ENCODE measurements at places on chromosomes 12 and 14.
A peak's percentile ranks its signal among the peaks of the same experiment; 100 is the strongest.

DNA sequence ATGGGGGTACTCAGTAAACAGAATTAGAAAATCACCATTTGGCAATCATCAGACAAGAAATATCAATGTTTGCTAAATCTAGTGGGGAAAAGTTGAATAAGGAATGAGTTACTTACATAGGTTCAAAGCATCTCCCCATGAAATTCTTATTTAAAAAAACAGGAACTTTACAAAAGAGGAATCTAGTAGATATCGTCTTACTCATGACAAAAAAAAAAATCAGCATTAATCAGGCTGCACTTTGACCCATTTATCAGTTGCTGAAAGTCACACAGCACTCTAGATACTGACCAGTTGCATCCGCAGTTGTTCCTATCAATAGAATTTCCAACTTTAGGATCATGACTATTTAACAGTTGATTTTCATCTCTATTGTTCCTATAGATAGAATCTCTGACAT, 5.8 kb upstream of the DICER1 start:
- no peak for DNase-seq

GRCh38 chr12:12691549-12691948, 4.4 kb downstream of the GPR19 start:
- DNase-seq, result no peak

DNA sequence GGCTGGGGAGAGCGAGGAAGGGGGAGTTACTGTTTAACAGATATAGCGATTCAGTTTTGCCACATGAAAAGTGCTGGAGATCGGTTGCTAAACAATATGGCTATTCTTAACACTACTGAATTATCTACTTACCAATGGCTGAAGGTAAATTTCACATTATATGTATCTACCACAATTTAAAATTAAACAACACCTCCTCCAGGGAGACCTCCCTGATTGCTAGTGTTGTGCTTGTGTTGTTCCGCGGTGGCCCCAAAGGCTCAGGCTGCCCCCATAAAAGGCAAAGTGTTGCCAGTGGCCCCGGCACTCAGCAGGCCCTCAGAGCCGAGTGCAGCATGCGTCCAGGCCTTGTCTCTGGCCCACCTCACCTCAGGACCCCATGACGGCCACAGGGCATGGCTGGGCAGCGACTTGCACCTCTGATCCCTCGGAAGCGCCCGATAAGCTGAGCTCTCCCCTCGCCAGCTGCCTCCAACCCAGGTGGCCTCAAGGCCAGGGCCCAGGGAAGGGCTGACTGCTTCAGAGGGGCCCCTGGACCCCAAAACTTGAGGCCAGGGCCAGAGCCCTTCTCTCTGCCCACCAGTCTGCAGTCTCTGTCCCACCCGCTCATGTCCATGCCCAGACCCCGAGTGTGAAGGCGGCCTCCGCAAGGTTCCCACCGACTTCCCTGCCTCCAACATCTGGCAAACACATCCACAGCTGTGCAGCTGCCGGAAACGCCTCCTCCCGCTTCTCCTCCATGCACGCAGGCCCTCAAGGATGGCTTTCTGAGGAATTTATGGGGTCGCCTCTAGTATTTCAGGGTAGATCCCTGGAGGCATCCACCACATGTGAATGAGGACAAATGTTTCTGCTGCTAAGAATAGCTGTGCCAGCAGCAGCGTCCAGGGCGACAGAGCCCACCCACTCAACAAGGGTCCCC, 60.0 kb downstream of the NCOR2 start:
- no peak for DNase-seq

GRCh38 chr12:91483471-91483985, 300.9 kb upstream of the DCN start:
- no peak for DNase-seq

GRCh38 chr12:108305991-108306501, 33.1 kb downstream of the CMKLR1 start:
- no peak for DNase-seq

- DNase-seq, result no peak
These were observed 241.9 kb downstream of the PPFIA2 start for GRCh38 chr12:81517296-81517695.

- DNase-seq, result no peak
These were observed 10.4 kb downstream of the TMEM229B start for GRCh38 chr14:67477926-67478799.

DNA sequence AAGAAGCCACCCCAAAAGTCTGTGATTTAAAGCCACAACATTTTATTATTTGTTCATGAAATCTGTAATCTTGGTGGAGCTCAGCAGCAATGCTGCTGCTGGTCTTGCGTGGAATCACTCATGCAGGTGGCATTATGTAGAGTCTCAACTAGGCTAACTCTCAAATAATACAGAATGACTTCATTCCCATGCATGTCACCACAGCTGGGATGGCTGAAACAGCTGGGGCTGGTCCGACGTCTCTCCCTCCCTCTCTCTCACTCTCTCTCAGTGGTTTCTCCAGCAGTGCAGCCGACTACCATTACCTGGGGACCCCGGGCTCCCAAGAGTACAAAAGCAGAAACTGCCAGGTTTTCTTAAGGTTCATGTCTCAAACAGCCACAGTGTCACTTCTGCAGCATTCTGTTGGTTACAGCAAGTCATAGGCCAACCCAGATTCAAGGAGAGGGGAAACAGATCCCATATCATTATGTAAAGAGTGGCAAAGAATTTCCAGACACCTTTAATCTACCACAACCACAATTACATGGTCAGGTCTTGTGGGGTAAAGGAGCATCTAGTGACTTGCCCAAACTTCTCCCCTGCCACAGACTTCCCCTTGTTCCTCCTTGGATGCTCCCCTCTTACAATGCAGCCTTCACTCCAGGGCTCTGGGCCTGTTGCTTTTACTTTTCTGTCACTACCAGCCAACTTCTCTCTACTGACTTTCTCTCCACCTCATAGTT, 192.0 kb upstream of the HMGA2 start:
- DNase-seq, result no peak

GRCh38 chr14:38209572-38210557, 2.2 kb downstream of the SSTR1 start:
- DNase-seq, result peak; percentile 29

DNA sequence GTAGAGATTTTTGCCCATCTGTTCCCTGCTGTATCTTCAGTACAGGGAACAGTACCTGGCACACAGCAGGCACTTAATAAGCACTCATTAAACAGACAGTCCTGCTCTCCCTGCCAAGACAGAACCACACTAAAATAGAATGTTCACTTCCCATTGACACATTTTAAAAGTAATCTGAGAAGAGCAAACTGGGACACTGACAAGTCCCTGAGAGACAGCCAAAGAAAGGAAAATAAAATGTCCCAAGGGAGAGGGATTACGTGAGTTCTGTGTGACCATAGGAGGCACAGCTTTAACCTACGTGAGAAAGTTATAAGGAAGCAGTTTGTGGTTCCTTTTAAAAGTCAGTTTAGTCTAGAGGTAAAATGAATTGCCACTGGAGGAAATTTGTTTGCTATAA, 43.9 kb upstream of the SYCP3 start:
- no peak for DNase-seq

DNA sequence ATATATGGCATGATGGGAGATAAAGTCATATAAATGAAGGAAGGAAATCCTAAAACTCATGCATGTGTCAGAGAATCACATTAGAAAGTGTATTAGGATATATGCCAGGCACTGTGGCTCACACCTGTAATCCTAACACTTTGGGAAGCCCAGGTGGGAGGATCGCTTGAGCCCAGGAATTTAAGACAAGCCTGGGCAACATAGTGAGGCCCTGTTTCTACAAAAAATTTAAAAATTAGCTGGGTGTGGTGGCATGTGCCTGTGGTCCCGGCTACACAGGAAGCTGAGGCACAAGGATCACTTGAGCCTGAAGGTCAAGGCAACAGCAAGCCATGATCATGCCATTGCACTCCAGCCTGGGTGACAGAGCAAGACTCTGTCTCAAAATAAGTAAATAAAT, 130.3 kb upstream of the ARID2 start:
- no peak for DNase-seq

- no peak for DNase-seq
These were observed 8.7 kb downstream of the MMP17 start for GRCh38 chr12:131836714-131837397.

DNA sequence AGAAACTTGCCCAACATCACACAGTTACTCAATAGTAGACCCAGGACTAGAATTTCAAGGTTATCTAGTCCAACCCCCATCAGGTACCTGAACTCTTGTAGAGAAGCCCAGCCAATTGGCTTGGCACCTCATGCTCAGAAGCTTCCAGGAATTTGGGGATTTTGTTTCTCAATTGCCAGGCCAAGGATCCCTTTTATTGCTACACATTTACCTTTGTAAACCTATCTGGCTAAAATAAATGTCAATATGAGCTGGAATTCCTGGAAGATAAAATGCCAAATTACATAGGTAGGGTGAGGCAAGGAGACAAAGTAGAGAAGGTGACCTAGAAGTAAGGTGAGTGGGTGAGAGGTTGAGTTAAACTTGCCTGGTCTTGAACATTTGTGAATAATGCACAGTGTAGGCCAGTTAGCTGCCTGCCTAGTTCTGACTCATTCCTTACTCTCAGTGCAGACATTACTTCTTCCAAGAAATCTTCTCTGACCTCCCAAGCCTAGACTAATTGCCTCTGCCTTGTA, 36.3 kb downstream of the SDR9C7 start:
- no peak for DNase-seq

DNA sequence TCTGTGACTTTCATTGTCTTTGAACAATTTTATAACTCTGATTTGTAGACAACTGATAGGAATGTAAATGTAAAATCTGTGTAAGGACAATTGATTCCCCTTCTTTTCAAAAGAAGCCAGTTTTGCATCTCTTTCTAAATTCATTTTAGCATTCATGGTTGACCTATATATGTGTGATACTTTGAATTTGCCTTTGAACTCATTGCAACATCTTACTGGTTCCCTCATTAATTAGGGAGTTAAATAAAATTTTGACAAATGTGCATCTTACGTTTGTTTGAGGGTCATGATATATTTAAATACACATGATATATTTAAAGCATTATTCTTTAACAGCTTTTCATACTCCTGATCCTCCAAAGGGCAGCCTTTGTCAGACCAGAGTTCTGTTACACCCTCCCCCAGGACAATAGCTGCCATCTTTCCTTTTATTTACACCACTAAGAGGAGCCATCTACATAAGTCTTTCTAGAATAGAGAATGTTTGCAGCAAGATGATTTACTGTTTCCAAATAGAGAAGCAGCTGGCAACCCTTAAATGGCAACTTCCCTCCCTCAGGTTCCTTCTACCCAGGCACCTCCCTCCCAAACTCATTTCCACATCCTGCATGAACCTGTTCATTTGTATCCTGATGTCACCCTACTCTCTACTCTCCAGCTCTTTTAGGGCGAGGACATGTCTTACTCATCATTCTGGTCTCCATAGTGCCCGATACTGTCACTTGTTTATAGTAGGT, 40.2 kb upstream of the APPL2 start:
- DNase-seq, result no peak

DNA sequence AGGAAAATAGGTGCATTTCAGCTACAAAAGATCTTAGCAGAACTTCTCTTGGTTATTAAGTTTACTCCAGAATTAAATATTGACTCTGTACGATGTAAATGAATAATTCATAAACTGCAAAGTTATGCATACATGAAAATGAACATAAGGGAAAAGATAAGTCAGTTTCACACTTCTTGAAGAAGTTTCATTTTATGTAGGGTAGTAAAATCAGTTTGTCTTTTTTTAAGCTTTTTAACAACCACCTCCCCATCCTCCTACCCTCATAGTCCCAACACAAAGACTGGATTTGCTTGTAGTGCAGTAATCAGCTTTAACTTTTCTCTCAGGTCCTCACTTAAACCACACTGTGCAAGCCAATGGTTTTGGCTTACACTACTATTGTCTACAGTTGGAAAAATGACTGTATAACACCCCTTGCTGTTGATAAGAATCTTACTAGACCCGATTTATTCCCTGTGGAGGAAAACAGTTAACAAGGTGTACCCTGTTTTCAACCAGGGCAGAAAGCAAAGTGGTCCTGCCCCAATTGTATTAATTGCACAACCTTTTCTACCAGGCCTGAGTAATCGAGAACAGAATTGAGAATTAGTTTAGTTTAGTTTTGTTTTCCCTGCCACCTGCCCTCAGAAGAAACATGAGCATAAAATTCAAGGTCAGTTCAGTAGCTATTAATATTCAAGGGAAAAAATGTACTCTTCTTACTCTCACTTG, 44.1 kb downstream of the NIN start:
- DNase-seq, result no peak

GRCh38 chr12:108629824-108630476, 3.7 kb downstream of the SELPLG start:
- no peak for DNase-seq

DNA sequence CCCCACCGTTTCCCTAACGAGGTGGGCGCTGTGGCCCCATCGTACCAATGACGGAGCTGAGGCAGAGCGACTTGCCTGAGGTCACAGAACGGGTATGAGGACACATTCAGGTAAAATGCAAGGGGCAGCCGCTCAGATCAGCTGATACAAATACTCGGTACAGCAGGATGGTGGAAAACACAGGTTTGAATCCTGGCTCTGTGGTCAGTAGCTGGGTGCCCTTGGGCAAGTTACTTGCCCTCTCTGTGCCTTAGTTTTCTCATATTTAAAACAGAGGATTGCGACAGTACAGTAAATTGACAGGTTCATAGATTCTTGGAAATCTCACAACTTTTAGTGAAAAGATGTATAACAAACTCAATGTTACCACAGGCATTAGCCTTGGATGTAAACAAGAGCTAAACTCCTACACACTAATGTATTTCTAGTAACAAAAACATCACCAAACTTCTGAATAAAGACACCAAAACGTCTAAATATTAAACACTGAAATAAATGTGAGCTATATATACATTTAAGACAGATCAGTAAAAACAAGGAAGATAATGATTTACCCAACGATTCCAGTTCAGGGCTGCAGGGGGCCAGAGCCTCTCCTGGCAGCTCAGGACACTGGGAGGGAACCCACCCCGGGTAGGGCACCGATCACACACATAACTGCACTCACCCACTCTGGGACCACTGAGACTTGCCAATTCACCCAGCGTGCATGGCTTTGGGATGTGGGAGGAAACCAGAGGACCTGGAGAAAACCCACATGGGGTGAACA, 128.4 kb downstream of the RBM19 start:
- no peak for DNase-seq

- no peak for DNase-seq
These were observed 109.8 kb downstream of the PHLDA1 start for GRCh38 chr12:75921622-75922289.

DNA sequence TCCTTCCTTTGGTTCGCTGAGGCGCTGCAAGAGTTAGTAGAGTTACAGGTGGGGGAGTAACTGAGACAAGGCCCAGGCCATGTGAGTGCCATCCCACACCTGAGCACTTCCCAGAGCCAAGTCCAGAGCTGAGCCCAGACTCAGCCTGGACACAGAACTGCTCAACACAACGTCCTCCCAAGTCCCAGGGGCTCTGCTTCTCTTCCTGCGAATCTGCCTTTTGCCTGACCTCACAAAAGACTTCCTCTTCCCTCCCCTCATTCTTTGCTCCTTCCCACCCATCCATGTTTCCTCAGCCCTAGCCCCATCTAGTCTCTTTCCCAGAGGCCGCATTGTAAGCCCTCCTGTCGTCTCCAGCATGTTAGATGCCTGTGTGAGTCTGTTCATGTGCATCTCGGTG, 16.6 kb upstream of the MCRS1 start:
- DNase-seq, result no peak

All from anterior cingulate cortex (tissue), 58 donors.